ENCODE measurements at places on chromosomes 11 and 22.

GRCh38 chr11:100683126-100683525 lies 4.0 kb upstream of the ARHGAP42 start:
- no peak for DNase-seq

- DNase-seq, result no peak
Observed at GRCh38 chr11:70032470-70032795, 45.7 kb upstream of the ANO1 start.

DNA sequence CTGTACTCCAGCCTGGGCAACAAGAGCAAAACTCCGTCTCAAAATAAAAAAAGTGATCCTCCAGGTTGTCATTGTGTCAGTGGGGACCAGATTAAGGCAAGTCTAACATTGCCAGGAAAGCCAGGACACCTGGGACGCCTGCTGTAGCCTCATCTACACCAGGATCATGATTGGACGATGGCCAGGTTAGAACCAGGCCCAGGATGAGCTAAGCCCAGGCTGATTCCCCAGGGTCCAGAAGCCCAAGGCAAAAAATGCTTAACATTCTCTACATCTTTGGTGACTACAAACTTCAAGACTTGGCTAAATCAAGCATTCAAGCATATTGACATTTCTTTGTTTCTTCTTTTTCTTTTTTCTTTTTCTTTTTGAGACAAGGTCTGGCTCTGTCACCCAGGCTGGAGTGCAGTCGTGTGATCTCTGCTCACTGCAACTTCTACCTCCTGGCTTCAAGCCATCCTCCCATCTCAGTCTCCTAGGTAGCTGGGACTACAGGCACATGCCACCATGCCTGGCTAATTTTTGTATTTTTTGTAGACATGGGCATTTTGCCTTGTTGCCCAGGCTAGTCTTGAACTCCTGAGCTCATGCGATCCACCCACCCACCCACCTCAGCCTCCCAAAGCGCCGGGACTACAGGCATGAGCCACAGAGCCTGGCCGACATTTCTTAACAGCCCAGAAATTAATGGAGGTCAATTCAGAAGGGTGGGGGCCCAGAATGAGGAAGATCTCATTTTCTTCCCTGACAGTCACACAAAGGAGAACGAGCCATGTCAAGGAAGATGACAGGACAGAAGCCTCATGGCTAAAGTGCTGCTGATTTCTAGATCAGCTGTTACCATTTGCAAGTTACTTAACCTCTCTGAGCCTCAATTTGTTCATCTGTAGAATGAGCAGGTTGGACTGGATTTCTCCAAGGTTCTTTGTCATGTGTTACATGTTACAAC lies 12.5 kb upstream of the PTPRJ start:
- DNase-seq, result no peak

GRCh38 chr11:60362241-60362640 lies 16.1 kb upstream of the MS4A7 start:
- no peak for DNase-seq

GRCh38 chr22:23200898-23201297 lies 20.6 kb downstream of the BCR start:
- no peak for DNase-seq

DNA sequence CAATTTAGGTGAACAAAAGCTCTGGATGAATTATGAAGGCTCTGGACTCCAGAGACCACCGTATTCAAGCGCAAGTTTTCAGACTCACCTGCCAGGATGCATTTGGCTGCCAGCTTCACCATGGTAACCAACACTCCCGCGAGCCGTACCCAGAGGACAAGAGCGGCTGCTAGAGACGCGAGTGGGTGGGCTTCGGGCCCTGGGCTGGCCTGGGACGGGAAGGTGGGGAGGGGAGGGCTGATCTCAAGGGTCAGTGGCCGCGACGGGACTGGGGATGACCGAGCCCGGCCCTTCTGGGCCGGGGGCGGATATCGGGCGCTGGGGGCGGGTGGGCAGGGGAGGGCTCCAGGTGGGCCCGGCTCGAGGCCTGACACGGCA lies 344 bp downstream of the IFT27 start:
- no peak for DNase-seq

DNA sequence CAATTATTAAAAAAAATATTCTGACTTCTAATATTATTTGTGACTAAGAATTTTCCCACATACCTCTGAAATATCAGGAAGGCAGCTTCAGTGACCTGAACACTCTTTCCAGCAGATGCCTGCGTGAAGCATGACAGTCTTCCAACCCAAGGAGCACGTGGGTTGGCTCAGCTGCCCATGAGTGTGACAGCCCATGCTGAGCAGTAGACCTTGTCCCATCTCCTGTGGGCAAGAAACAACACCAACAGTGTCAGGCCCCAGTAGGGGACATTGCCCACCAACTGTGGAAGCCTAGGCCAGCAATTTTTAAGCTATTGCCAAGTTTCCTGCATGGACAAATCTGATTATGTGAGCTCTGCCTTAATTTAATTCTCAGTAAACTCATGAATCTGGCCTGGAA lies 66.4 kb upstream of the OLFML1 start:
- DNase-seq, result no peak

DNA sequence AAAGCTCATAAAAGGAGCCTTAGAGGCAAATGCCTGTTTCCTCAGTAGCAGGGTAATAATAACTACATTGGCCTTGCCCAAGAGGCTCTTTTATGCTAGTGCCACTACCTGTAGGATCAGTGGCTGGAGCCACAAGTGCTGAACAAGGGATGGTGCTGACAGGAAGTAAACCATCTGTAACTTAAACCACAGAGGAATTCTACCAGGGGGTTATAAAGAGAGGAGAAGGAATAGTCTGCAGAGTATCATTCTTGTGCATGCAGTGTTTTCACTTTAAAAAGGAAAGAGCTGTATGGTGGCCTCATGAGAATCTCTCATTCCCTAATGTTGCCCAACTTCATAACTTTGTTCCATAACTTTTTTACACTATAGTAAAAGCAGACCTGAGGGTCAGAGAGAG lies 168.1 kb downstream of the DBX1 start:
- no peak for DNase-seq

- DNase-seq, result no peak
Observed at GRCh38 chr11:34407121-34407813, 31.5 kb upstream of the CAT start.

GRCh38 chr11:6057452-6057851 lies 26.9 kb upstream of the OR56A1 start:
- no peak for DNase-seq

DNA sequence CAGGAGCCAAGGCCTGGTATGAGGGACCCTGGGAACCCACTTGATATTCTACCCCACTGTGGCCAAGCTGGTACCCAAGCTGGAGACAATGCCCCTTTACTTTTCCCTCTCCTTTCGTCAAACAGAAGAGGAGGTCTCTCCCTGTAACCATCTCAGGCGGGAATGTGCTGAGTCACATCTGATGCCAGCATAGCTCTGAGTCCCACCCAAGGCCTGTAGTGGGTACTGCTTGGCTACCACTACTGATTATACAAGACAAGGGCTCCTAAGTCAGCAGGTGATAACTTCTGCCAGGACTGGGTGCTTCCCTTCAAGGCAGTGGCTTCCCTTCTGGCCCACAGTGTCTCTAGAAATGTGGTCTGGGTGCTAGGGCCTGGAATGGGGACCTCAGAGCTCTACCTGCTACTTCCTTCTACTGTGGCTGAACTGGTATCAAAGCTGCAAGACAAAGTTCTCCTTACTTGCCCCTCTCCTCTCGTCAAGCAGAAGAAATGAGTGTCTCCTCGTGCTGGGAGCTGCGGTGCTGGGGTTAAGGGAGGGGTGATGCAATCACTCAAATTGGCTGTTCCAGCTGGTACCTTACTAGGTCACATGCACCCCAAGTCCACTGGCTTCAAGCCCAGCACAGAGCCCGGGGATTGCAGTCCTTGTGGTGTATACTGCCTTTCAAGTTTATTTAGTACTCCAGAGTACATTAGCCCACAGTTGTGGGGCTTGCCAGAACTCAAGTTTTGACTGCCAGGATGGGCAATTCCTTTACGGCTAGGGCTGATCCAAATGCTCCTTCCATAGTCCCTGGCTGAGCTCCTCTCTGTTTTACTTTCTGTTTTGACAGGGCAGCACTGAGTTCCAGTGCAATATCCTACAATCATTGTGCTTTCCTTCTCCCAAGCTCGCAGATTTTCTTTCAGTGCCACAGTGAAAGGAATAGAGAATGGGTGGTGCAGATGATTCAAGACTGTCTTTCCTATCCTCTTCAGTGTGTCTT lies 419.7 kb upstream of the CNTN5 start:
- no peak for DNase-seq

- DNase-seq, result peak; percentile 43
Observed at GRCh38 chr11:118353084-118353710, 6.2 kb upstream of the UBE4A start.

DNA sequence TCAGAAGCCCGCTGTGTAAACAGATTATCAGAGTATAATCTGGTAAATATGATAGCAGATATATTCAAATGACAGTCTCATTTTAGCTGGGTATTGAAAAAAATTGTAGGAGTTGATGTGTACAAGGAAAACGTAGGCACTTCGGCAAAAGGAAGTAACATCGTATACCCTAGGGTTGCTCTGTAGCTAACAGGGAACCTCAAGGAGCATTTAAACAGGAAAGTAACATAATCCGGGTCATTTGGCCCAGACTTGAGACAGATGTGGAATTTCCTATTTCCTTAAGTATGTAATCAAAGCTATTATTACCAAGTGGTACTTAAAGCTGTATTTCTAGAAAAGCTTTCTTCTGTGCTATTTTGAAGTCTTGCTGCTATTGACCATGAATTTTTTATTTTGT lies 215.6 kb downstream of the DDX10 start:
- DNase-seq, result no peak

- no peak for DNase-seq
Observed at GRCh38 chr22:30685178-30685577, 9.5 kb upstream of the OSBP2 start.

GRCh38 chr11:65918211-65919140 lies at the start of gene C11orf68:
Gene C11orf68, minus strand, starts transcription at chr11:65919062. Its CDS starts 31 bp downstream, at chr11:65919031.
- no peak for DNase-seq

DNA sequence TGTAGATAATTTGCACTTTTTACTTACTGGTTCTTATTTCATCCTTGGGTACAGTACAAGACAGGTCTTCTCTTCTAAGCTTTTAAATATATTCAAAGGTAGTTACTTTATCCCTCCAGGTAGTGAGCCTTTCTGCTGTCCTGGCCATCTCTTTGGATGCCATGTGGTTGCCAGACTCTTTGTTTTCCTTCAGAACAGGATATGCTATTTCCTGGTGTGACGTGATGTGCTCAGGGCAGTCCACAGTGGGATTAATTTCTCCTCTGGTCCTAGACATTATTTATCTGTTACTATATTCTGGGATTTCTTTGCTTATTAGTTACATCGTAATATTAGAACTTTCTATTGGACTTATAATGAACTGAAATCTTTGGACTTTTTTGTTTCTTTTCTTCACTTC lies 63.7 kb downstream of the PPP6R3 start:
- DNase-seq, result no peak

- peak; percentile 17 for DNase-seq
Observed at GRCh38 chr11:114438303-114438702, 964 bp upstream of the REXO2 start.

GRCh38 chr11:66559866-66560676 lies 8.3 kb downstream of the CTSF start:
- no peak for DNase-seq

GRCh38 chr11:35088676-35089075 lies 50.3 kb upstream of the CD44 start:
- no peak for DNase-seq

GRCh38 chr11:120182372-120182771 lies 28.5 kb upstream of the OAF start:
- DNase-seq, result no peak

- DNase-seq, result no peak
Observed at GRCh38 chr22:46732041-46732379, 6.0 kb downstream of the CERK start.

- no peak for DNase-seq
Observed at GRCh38 chr11:30823119-30823518, 237.0 kb upstream of the MPPED2 start.

GRCh38 chr22:47616396-47617020 lies 854.1 kb downstream of the TBC1D22A start:
- DNase-seq, result no peak

GRCh38 chr22:26115266-26115665 lies 54.0 kb upstream of the SEZ6L start:
- no peak for DNase-seq

DNA sequence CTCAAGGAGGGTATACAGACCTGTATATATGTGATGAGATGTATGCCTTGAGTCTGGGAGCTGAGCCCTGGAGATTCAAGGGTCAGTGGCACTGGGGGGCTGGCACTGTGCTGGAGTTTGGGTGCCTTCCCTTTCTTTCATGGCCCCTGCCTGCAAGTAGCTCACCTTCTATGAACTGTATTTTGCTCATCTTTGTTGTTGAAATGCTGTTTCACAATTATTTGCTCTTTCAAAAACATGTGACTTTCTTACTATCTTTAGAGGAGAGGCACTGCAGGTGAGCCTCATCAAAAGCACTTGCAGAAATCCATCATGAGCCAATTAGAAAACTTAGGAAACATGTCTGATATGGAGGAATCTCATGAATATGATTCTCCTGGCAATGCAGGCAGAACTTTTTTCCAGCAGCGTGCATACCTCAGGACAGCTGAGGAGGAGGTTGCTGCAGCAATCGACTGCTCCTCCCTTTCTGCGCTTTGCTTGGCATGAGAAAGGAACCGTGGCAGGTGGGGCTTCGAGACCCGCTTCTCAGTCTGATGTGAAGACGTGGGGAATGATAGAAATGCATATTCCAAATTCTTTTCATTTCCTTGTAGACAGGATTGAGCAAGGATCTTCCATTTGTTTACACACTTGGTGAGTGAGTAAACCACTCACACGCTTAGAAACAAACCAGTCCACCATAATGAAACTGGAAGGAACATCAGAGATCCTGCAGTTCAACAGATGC lies 178.4 kb upstream of the E2F8 start:
- no peak for DNase-seq

DNA sequence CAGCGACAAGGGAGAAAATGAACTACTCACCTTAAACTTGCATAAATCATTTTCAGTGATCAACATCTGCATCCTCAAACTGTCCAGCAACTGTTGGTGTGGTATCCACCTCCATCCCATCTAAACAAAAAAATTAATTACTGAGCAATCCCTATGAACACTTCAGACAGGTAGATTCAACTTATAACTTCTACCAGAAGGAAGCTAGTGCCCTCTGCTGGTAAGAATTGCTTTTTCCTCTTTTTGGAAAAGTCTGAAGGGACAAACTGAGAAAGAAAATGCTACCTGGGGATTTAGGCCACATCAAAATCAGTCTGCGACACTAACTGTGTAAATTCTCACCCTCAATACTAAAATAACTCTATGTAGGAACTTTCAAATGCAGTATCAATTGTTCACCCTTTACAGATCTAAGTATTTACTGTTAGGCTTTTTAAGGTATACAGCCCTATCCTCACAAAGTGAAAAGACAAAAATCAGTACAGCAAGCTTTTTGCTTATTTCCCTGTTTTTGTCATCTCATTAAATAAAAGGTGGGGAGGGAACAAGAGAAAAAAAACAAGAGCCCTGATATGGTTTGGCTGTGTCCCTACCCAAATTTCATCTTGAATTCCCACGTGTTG lies 17.9 kb downstream of the CLNS1A start:
- peak; percentile 63 for DNase-seq

GRCh38 chr11:82848829-82849228 lies 51.4 kb downstream of the PRCP start:
- DNase-seq, result no peak

- no peak for DNase-seq
Observed at GRCh38 chr22:39954584-39955055, 5.6 kb upstream of the TMA7B start.

GRCh38 chr22:44193535-44193891 lies 12.8 kb downstream of the PARVG start:
- DNase-seq, result no peak

- no peak for DNase-seq
Observed at GRCh38 chr11:12126344-12127019, 16.1 kb downstream of the MICAL2 start.

GRCh38 chr11:12864316-12865156 lies 144.6 kb upstream of the RASSF10 start:
- DNase-seq, result no peak
